ENCODE measurements at places on chromosomes 2 and 18.
A peak's percentile ranks its signal among the peaks of the same experiment; 100 is the strongest.

- peak; percentile 83 for DNase-seq
Measured at GRCh38 chr2:219253753-219254589, at the start of gene TUBA4A. Gene TUBA4A (minus strand): TSS chr2:219253918. CDS start chr2:219253858, 60 bp downstream.

- no peak for DNase-seq
Measured at GRCh38 chr2:137800386-137800785, 163.9 kb upstream of the HNMT start.

DNA sequence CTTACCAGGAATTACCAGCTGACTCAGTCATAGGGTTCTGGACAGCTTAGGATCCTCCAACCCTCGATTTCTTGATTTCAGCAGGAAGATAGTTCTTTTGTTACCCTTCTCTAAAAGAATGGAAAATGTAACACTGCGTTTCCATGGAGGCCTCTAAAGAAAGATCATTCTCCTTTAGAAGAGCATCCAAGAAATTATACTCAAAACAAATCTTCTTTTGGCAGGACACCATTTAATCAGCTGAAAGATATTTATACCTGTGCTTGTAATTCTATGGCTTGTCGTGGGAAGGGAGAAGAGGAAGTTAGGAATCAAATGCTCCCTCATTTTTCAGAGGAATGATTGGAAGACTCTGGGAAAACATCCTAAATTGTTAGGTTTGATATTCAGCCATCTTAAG lies 130.5 kb downstream of the RAB3GAP1 start:
- no peak for DNase-seq

- no peak for DNase-seq
Measured at GRCh38 chr2:205610437-205610836, 71.9 kb upstream of the NRP2 start.

DNA sequence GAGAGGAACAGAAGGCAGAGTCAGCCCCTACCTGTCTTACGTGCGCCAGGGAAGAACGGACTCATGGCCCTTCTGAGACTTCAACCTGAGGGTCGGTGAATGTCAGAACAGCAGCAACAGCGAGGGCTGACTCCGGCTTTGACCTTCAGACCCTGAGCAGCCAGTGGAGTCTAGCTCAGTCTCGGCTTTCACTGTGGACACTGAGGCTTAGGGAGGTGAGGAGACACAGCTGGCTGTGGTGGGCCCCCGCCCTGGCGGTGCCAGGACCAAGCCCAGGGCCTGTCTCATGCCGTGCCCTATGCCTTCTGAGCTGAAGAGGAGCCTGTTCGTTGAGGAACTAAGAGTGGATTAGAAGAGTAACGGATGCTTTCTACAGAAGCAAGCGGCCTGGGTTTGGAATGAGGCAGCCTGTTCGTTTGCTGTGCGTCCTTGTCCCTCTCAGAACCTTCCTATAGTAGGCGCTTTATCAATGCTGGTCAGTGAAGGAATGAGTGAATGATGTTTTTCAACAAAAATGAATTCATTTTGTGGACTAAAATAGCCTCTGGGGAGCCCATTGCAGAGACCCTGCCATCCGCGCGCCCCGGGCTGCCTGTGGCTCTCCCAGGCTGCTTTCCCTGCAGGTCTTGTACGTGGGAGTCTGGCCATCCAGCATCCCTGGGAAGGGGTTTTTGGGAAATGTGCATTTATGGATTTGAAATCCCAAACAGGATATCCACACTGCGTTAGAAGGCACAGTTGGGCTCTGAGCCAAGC lies 38.9 kb downstream of the ASB1 start:
- no peak for DNase-seq

DNA sequence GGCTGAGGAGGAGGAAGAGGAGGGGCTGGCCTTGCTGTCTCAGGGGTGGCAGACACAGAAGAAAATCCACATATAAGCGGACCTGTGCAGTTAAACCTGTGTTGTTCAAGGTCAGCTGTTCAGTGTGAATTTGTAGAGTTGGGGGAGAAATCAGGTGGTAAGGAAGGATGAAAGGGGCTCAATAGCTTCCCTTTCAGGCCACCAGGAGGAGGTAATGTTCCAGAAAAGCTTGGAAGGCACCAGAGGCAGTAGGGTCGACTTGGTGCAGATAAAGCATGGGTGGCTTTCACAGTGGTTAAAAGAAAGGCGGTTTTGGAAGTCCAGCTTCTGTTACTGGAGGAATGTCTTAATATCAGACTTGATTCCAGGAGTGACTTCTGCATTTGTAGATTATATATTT lies 167.4 kb downstream of the THSD7B start:
- DNase-seq: peak; percentile 4

DNA sequence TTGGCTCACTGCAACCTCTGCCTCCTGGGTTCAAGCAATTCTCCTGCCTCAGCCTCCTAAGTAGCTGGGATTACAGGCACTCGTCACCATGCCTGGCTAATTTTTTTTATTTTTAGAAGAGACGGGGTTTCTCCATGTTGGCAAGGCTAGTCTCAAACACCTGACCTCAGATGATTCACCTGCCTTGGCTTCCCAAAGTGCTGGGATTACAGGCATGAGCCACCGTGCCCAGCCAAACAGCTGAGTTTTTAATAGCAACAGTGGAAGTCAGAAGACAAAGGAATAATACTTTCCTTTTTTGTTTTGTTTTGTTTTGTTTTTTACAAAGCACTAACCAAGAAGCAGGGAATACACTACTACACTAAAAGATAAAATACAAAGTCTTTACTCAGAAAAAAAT lies 16.9 kb downstream of the GPR75 start:
- DNase-seq: no peak

DNA sequence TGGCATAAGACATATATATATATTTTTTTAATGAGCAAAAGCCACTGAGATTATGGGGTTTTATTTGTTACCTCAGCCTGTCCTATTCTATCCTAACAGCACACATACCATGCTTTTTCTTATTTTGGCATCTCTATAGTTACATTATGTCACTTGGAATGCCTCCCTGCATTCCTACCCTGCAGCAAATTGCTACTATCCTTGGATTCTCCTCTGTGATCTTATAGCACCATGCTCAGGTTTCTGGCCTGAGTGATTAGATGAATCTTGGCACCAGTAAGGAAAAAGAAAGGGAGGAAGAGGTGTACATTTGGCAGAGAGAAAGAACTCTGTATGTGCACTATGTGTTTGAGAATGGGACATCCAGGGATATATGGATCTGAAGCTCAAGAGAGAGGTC lies 86.3 kb upstream of the PELI1 start:
- DNase-seq: no peak

DNA sequence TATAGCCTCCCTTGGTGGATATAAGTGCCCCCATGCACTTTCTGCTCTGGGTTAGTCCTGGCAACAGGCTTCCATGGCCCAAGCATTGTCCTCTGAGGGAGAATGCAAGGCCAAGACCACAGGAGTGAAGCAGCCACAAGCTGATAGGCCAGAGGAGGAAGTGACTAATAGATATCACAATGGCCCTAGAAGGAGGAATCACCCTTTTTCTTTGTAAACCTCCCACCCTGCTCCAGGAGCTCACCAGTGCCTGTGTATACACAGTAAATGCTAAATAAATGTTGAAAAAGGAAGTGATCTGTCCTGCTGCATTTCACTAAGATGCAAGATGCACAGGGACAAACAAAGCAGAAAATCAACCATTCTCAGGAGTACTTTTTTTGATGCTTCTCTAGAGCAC lies 49.7 kb upstream of the ABCA12 start:
- DNase-seq: no peak

GRCh38 chr2:189129971-189130370 lies 49.6 kb downstream of the COL5A2 start:
- DNase-seq: no peak

- DNase-seq: no peak
Measured at GRCh38 chr2:190050001-190050400, 12.5 kb downstream of the MSTN start.

DNA sequence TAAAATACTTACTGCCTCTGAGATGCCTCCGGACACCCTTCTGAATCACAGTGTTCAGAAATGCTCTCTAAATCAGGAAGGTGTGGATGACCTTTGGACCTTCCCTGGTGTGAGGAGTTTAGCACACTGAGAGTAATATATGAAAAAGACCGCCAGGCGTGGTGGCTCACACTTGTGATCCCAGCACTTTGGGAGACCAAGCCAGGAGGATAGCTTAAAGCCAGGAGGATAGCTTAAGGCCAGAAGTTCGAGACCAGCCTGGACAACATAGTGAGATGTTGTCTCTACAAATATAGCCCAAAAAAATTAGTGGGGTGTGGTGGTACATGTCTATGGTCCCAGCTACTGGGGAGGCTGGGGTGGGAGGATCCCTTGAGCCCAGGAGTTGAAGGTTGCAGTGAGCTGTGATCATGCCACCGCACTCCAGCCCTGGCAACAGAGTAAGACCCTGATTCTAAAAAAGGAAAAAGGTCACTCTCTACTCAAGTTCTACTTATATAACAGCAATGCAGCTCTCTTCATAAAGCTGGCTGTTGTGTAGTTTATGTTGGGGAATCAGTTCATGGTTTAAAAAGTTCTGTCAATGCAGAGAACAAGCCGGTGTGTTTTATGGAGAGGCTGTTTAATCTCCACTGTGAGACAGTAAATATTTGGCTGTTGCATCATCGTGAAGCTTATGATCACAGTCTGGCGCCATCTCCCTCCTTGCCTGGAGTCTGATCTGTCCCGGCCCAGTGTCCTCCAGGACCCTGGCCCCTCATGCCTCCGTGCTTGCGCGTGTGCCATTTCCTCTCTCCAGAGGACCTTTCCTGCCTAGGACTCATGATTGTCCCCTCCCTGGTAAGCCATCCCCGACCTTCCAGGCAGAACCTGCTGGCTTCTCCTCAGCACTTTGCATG lies 184.5 kb downstream of the FAM210A start:
- DNase-seq: no peak

DNA sequence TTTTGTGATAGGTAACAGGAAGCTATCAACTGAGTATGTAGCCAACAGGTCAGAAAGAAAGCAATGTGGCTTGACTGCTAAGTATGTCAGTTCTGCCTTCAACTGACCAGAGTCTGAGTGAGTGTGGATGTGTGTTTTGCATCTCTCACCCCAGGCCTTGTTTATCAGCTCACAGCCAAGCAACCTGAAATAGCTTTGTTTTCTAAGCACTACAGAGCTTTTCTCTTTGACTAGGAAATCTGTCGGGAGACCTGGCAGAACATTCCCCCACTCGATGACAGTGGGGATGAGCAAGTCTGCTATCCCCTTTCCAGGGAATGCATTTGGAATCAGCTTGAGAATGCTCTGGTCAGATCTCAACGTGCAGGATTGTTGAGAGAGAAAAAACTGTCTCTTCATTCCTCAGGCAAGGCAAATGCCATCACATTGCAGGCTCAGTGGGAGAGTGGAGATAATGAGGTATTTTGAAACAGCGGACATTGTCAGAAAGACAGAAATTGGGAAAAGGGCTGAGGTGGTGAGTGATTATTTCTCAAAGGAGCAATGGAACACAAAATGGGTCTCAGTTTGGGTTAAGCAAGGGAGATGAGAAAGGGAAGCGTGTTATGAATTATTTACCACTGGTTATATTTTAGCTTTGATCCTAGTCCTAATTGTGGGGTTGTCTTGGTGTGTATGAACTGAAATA lies 233.8 kb upstream of the PIK3C3 start:
- no peak for DNase-seq

DNA sequence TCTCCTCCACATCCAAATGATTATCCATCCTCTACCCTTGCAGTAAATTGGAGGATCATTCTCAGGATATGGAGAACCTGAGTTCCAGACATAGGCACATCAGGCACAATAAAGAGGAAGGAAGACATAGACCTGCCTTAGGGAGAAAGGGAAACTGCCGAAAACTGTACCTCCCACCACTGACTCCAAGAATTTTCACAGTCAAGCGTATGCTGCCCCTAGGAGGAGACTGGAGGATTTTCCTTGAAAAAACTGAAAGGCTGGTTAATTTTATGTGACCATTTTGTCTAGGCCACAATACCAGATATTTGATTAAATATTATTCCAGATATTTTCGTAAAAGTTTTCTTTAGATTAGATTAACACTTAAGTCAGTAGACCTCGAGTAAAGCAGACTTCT lies 638.5 kb upstream of the PKDCC start:
- DNase-seq: no peak

DNA sequence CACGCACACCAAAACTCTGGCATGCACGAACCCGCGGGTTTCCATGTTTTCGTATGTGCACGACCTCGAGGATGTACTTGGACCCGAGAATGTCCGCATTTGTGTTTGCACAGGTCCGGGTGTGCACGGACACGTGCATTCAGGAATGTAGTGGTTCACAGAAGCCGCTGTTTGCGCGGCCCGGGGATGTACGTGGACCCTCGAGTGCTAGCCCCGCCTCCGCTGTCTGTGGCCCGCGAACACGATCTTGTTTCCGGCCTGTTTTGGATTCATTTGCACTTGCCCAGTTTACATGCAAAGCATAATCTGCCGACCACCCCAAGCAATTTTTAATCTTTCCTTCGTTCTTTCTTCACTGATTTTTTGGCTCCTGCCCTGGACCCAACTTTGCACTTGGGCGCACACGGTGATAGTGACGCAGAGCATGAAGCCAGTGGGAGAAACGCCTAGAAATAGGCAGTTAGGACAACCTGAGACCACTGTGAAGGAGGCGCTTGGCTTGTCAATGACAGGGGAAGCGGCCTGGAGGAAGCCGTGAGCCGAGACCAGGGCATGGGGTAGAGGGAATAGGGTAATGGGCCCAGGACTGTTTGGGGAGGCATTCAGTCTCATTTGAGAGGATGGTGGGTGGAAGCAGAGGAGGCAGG lies 45.4 kb upstream of the PTMA start:
- no peak for DNase-seq

GRCh38 chr18:21000667-21001066 lies 110.9 kb downstream of the ROCK1 start:
- no peak for DNase-seq

DNA sequence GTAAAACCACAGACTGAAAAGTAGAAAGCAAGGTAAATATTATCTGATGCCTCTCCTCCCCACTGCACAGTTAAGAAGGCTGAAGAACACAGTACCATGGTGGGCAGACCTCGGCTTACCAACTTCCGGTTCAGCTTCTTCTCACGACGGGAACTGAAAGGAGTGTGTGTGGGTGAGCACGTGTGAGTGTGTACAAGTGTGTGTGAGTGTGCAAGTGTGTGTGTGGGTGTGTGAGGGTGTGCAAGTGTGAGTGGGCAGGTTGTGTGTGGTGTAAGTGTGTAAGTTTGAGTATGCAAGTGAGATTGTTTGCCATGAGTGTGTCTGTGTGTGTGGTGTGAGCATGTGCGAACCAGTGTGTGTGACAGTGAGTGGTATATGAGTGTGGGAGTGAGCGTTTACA lies 103.5 kb downstream of the ADD2 start:
- no peak for DNase-seq
